ENCODE measurements at places on chromosomes 2 and 18.

- DNase-seq: no peak
These were observed 151.8 kb downstream of the EHBP1 start for GRCh38 chr2:62857139-62857931.

GRCh38 chr2:151857650-151858049 lies 29.4 kb upstream of the ARL5A start:
- no peak for DNase-seq

GRCh38 chr2:202815548-202816360 lies 55.8 kb downstream of the ICA1L start:
- no peak for DNase-seq

DNA sequence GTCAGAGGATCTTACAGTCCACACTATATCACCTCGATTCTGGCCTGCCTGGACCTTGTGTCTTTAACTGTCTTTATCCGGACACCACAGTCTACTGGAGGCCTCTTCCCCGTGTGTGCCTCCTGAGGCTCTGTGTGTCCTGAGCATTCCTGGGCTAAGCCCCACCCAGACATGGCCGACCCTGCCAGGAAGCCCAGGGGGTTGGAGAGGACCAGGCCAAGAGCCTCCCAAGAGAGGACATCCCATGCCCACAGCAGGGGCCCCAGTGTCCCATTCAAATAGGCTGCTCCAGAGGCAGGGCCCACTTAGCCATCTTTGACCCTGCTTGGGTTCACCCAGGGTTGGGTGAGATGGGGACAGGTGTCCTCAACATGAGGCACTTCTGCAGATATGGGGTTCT lies 84.7 kb upstream of the OTOS start:
- DNase-seq: no peak
